ENCODE measurements at places on chromosomes 7 and 10.

- no peak for DNase-seq
Observed at GRCh38 chr10:62817121-62817765, 1.1 kb upstream of the EGR2 start.

DNA sequence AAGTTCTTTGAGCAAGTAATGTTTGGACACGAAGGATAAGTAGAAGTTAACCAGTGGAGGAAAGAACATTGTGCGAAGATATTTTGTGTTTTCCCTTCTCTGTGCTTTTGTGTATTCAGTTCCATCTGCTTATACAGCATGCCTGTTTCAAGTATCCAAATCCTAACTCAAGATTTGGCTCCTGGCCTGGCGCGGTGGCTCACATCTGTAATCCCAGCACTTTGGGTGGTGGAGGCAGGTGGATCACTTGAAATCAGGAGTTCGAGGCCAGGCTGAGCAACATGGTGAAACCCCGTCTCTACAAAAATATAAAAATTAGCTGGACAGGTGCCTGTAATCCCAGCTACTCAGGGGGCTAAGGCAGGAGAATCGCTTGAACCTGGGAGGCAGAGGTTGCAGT is 40.8 kb upstream of the TPST1 start:
- DNase-seq: no peak

DNA sequence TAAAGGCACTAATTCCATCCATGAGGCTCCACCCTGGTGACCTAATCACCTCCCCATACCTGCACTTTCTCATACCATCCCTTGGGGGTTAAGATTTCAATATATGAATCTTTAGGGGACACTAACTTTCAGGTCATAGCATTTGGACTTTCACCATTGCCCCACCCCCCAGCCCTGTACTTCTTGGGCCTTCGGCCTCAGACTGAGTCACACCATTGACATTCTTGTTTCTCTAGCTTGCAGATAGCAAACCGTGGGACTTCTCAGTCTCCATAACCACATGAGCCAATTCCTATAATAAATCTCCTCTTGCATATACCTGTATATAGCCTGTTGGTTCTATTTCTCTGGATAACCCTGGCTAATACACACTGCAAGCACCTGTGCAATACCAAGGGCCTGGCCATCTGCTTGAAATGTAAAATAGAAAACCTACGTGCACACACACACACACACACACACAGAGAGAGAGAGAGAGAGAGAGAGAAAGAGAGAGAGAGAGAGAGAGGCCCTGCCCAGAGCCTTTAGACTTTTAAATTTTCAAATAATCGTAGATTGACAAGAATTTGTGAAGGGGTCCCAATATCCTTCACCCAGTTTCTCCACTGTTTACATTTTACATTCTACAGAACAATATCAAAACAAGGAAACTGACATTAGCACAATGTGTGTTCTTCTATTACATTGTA is 25.3 kb downstream of the ANXA8 start:
- DNase-seq: no peak

DNA sequence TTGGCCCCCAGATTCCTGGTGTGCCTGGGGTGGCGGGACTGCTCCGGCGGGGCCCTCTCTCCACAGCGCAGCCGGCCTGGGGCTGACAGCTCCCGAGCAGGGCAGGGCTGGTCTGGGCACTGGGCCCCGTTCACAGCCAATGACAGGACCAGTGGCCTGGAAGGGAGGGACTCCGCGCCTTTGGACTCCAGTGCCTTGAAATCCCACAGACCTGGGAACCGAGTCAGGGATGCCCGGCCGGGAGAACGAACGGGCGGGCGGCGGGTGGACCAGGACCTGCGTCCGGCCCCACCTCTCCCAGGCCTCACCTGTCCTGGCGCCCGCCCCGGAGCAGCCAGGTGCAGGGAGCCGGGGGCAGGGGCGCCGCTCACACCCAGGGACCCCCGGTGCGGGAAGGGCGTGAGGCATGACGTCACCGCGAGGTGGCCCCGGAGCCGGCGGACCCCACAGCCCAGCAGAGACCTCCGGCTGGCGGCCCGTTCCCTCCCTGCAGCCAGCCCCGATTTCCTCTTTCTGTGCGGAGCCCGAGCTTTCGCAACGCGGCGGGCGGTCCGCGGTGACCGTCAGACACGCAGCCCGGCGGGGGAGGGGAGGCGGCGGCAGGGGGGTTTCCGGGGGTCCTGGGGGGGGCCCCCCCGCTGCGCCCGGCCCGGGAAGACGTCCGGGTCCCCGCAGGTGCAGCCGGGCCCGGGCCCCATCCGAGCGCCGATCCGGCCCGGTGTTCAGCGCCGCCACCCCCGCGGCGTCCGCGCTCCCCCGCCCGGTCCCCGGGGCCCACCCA is 743 bp downstream of the ADAP1 start:
- peak; percentile 44 for DNase-seq

DNA sequence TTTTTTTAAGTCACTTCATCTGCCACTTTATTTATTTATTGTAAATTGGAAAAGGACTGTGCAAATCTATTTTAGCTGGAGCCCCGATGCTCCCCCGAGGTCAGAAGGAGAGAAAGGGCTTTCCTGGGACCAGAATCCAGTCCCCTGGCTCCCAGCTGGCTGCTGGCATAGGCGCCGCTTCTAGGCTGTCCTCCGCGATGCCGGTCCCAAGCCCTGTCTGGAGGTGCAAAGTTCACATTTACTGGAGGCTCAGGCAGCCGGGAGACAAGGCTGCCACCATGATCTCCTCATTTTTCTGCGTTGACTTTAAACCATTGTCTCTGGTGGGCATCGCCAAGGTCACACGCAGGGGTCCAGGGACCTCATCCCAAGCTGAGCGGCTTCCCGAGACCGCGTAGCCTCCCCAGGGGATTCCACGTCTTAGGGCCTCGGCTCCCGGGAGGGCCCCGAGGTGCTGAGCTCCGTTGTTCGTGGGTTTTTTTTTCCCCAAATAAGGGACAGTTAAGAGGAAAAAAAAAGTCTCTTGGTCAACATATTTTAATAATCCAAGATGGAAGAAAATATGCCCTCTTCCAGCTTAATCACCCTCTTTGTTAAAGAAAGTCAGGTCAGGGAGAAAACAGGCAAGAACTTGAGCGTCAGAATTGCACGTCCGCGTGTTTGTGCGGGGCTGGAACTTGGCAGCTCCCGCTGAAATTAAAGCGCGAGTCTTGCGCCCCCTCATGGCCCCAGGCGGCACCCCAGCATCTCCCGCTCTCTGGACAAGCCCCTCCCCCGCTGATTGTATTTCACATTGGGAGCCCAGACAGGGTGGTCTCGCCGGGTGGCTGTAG is 11.9 kb downstream of the RGR start:
- no peak for DNase-seq

GRCh38 chr10:129761981-129762956 is 201.8 kb downstream of the EBF3 start:
- DNase-seq: no peak

- DNase-seq: no peak
Observed at GRCh38 chr7:572416-573268, 53.0 kb upstream of the PDGFA start.

DNA sequence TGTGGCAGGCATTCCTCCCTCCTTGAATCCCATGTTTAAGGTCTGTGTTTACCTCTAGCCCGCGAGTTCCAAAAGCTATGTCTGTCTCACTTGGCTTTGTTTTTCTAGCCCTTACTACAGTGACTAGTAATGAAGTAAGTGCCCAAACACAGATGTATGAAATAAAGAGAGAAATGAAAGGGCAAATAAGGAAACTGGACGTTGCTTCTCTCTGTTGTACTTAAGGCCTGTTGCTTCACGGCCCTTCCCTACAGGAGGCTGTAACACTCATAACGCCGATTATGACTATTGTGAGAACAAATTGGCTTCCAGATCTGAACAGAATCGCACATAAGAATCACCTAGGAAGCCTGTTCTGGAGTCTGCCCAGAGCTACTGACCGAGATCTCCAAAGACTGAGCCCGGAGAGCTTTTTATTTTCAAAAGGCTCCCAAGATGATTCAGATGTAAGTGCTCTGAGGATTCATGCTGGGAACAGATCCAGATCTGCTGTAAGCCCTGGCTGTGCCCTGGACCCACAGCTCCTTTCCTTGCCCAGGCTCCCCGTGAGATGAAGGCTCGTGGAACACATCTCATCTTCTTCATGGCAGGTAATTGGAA is 432.6 kb downstream of the SDK1 start:
- DNase-seq: no peak

DNA sequence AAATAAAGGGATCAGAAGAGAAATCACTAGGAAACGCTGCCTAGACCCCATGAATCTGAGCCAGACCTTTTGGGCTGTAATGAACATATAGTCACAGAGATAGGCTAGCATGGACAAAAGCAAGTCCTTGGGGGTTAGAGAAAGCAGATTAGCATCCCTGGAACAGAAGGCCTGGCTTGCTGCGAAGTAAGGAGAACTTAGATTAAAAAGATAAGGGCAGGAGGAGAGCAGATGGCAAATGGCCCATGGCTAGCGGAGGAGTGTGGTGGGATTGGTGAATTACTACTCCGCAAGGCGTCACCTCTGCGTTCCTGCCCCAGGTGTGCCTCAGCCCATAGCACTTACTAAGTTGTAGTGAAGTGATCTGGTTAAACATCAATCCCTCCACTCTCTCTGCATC is 92.3 kb upstream of the ZNF438 start:
- no peak for DNase-seq

DNA sequence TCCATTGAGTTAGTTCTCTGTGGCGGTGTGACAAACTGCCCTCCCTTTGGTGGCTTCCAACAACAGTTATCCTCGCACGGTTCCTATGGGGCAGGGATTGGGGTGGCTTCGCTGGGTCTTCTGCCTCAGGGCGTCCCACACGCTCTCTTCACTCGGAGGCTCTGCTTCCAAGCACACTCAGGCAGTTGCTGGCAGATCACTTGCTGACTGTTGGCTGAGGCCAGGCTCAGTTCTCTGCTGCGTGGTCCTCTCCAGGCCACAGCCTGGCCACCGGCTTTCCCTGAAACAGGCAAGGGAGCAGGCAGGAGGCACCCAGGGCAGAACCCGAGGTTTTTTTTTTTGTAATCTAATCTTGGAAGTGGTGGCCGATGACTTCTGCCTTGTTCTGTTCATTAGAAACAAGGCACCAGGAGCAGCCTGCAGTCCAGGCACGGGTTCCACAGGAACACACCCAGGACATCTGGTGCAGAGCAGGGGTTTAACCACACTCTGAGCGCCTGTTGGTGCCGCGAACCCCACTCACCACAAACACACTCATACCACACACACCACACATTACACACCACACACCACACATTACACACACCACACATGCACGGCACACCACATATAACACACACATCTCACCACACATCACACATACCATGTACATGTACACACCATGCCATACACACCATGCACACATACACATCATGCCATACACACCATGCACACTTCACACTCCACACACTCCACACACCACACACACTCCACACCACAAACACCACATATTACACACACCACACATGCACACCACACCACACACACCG is 112.2 kb downstream of the PTPN20 start:
- no peak for DNase-seq

DNA sequence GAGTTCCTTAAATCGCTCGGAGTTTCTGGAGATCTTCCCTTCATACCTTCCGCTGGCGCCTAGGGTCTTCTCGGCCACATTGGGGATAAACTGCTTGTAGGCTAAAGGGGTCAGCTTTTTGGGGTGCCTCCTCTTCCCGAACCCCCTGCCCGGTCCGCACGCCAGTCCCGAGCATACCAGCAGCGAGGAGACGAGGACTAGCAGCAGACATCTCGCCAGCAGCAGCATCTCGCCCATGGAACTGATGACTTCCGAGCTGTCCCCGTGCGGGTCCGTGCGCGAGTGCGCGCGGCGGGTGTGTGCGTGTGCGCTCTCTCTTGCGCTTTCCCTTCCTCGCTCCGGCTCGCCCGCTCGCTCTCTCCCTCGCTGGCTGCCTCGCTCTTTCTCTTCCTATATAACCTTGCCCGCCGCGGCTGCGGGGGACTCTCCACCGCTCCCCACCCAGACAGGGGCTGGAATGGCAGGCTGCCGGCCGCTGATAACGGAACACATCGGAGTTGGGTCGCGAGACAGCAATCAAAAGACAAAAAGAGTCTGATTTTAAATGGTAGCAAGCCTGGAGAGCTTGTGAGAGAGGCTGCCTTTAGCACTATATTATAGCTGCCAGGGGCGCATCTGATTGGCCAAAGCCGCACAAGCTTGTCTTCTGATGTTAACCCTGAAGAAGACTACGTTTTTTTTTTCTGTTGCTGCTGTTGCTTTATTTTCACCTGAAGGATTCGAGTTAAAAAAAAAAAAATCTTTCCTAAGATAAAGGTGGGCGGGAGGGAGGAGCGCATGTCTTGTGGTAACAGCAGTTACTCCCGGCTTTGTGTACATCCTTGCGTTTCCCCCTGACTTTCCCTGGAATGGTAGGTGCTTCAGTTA is at the start of gene SHH:
Gene SHH (minus strand): TSS at position 569 of the 867 bp plus-strand sequence. CDS start 341 bp downstream, at position 228.
- no peak for DNase-seq

- no peak for DNase-seq
Observed at GRCh38 chr7:78296644-78297371, 498.2 kb downstream of the PHTF2 start.

DNA sequence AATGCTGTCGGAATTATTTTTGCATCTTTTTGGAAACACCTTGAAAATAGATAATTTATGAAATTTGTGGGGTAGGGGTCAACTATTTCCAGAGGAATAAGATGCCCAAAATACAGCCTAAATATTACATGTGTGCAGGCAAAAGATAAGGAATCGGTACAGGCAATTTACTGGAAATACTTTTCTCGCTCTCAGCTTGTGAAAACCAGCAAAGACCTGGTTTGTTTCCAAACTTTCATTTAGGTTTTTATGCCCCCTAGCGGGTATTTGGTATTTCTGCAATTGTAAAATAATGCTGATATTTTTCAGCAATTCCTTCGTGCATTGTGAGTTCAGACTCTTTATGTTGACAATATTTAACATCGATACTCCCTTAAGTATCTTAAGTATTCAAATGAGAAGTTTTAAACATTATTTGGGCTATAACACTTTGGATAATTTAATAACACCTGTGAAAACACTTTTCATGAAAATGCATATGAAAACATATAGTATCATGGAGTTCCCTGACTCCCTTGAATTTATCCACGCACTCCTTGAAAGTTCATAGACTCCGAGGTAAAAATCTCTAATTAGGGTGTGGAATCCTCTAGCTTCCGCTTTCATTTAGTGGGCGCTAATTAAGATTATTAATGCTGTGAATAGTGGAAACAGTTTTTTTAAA is 132.4 kb downstream of the TSPAN12 start:
- DNase-seq: peak; percentile 8

- no peak for DNase-seq
Observed at GRCh38 chr10:71990706-71991269, 26.6 kb downstream of the CHST3 start.

GRCh38 chr7:4641091-4641666 is 40.9 kb upstream of the FOXK1 start:
- DNase-seq: peak; percentile 26
